ENCODE measurements at places on chromosomes 5 and 9.
A peak's percentile ranks its signal among the peaks of the same experiment; 100 is the strongest.

- DNase-seq: no peak
These were observed 154.4 kb downstream of the ERCC6L2 start for GRCh38 chr9:96029722-96030530.

- peak; percentile 38 for DNase-seq
These were observed 86.2 kb downstream of the PTPN3 start for GRCh38 chr9:109411798-109412352.

GRCh38 chr9:136243631-136244030 lies 2.0 kb downstream of the QSOX2 start:
- no peak for DNase-seq

DNA sequence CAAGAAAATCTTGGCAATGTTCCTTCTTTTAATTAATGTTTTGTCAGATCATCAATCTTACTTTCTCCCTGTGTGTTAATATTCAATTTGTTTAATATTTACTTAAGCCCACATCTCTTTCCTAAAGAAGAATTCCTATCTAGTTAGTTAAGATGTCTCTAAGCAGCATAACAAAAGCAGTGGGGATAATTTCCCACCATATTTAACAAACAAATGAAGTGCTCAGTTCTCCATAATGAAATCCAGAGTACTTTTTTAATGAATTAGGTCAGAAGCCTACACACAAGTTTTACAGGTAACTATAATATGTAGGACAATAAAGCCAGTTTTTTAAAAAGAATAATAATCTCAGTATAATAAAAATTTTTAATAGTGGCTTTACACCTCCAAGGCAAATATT lies 1918.8 kb downstream of the EFNA5 start:
- DNase-seq: no peak

DNA sequence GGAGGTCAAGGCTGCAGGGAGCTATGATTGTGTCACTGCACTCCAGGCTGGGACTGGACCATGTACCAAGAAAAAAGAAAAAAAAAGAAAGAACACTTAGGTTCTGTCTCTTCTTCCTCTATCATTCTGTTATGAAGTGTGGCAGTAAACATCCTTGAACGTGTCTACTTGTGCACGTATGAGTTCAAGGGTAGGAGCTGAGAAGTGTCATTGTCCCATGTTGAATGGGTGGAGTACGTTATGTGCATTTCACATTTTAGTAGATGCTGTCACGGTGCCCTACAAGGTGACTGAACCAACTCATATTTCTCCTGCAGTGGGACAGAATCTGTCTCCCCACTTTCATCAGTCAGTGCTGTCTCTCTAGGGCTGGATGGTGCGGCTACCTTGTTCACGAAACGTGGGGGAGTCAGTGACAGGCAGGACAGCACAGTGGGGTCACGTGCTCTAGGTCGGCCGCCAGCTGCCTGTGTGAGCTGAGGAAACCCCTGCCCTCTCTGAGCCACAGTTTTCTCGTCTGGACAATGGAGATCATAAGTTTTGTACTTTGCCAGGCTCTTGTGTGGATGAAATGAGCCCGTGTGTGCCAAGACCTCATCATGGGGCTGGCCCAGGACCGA lies 47.2 kb downstream of the GTF3C4 start:
- no peak for DNase-seq

GRCh38 chr5:179605026-179605833 lies 18.2 kb downstream of the HNRNPH1 start:
- DNase-seq: no peak

DNA sequence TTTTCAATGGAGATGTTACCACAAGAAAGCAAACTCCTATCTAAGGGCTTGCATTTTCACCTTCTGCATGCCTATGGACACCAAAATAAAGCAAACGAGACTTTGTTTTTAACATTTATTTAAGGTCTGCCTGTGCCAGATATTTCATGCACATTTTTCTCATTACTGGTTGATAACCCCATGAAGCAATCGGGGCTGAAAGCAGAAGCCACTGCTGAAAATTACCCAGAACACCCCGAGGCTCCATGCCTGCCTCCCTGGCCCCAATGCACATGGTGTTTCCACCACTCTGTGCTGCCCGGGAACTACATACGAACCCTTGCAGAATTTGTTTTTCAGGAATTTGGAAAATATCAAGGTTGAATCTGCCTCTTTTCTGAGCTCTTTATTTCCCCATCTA lies 240.1 kb downstream of the NR2F1-AS1 start:
- DNase-seq: no peak

DNA sequence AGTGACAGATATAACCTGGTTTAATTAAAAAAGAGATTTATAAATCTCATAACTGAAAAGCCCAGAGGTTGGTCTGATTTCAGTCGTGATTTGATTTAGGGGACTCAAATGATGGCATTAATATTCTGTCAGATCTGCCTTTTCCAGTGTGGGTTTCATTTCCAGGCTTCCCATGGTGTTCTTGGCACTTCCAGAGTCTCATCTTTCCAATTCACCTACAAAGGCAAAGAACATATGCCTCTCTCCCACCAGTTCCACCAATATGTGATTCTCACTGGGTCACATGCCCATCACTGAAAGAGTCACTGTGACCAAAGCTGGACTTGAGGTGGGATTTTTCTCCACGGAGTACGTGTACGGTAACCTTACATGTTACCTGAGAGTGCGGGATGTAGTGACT lies 137.4 kb upstream of the IL12B start:
- DNase-seq: no peak

DNA sequence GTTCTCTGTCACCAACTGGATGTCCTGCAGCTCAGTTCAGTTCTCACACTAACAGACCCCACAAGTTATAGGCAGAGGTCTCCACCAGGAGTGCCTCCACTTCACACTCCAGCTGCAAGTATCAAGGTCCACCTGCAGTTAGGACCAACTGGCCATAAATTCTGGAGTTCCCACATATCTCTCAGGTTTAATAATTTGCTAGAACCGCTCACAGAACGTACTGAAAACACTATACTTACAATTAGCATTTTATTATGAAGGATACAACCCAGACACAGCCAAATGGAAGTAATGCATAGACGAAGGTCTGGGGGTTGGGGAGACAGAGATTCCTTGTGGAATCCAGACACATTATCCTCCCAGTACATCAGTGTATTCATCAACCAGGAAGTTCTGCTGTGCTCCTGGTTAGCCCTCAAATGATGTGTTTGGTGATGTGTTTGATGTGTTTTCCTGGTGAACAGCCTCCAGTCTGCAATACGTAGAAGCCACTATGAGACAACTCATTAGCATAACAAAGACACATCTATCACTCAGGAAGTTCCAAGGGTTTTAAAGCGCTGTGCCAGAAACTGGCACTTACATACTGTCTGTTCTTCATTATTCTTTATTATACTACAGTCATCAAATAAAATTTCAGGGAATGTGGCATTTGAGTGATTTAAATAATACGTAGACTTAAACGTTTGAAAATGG lies 25.4 kb downstream of the OGN start:
- peak; percentile 97 for DNase-seq

GRCh38 chr9:69549310-69550202 lies 122.6 kb downstream of the APBA1 start:
- peak; percentile 59 for DNase-seq

- DNase-seq: no peak
These were observed 12.5 kb downstream of the CARD6 start for GRCh38 chr5:40853632-40854192.

DNA sequence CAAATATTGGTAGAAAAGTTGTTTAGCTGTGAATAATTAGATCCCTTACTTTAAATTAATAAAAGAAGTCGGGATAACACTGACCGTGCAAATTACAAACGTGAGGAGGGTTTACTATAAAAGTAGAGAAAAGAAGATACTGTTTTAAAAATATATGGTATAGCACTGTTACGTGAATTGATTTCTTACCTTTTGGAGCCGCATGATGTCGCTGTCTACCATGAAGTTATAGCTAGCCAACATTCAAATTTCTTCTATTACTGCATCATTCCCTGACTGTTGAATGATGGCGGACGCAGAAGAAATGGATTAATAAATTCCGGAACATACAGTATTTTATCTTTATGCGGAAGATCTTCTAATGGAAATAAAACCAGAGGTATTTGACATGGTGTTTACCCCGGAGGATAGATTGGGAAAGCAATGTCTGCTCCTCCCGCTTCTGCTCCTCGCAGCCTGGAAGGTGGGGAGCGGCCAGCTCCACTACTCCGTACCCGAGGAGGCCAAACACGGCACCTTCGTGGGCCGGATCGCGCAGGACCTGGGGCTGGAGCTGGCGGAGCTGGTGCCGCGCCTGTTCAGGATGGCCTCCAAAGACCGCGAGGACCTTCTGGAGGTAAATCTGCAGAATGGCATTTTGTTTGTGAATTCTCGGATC lies at the start of gene PCDHA6:
PCDHA6 (plus strand) TSS at position 257 of the 658 bp plus-strand sequence; CDS start at position 389, 132 bp downstream.
- DNase-seq: no peak

- DNase-seq: no peak
These were observed 27.2 kb downstream of the TMOD1 start for GRCh38 chr9:97528529-97529230.

DNA sequence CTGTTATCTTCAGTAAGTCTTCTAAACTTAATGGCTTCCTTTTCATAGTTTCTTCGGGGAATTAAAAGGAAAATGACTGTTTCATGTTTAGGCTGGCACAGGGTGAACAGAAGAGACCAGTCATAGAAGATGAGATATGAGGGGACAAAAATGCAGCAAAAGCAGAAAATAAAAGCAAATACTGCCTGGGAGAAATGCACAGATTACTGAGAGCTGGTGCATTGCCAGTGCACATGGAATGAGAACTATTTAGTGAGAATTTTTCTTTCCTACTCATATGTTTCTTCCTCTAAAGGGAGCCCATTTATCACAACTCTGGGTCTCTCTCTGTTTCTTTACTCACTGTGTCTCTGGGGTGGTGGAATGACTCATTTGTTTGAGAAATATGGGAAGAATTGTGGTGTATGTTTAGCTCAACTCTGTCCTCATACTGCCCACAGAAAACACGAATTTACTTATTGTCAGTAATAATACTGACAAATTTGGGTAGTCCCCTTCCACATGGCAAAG lies 25.9 kb upstream of the ANKRD55 start:
- DNase-seq: peak; percentile 98
